Lower lobe of right lung (tissue), 2 donors: ENCODE measurements at places on chromosomes 12 and 14. TPM values are rescaled to one million over a fixed set of nuclear protein-coding genes. Genes with fewer than 3 reads are reported as not detected.

The KRT3 gene
- total RNA-seq = not detected

The MIP gene
- total RNA-seq = not detected

The NFATC4 gene
- total RNA-seq = 37.0 TPM

- H3K36me3 ChIP-seq = no peaks in the 10 kb centered on the region
- H3K4me1 ChIP-seq = peaks cover 10% of the 10 kb centered on the region
- H3K4me3 ChIP-seq = no peak overlapping the region
Measured at GRCh38 chr12:106018286-106018685, 120.5 kb downstream of the NUAK1 start.
